T-helper 2 cell treated with Interferon-gamma antibody and Interleukin-4, amounts not matched to agents 5 μg/mL and 100 μg/mL, for 36 hours (primary cell): ENCODE measurements at places on chromosomes 3 and 15.

DNA sequence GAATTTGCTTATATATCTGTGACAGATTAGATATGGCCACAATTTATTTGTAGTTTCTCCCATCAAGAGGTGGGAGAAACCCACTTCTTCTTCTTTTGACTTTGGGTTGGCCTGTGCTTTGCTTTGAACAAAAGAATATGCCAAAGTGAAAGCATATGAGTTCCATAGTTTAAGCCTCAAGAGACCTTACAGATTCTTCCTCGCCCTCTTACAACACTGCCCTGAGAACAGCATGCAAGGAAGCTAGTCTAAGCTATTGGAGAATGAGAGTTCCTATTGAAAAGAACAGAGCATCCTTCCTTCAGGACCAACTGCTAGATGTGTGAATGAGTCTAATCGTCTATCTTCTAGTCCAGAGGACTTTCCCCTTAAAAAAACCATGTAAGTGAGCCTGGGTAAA is 394.8 kb downstream of the TUSC7 start:
- H3K4me1 ChIP-seq = no peaks in the 10 kb centered on the region
- no peak overlapping the region for H3K4me3 ChIP-seq
- no peaks in the 10 kb centered on the region for H3K27me3 ChIP-seq
- no peak for DNase-seq
- H3K36me3 ChIP-seq = no peaks in the 10 kb centered on the region

DNA sequence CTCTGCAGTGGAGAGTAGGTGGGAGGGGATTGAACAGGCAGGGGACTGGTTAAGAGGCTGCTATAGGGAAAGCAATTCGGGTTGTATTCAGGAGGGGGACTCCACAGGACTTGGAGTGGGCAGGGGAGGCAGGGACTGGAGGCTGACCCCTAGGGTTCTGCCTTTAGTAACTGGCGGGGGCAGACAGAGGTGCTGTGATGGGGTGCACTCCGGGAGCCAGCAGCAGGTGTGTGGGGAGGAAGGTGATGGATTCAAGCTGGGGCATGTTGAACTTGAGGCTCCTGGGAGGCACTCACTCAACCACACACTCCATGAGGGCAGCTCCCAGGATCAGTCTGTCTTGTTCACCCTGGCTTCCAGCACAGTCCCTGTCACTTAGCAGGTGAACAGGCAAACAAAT is 12.5 kb downstream of the CAND2 start:
- H3K27me3 ChIP-seq = peaks cover 5% of the 10 kb centered on the region
- DNase-seq = no peak
- H3K4me3 ChIP-seq = peak overlapping the region; percentile 22
- H3K36me3 ChIP-seq = no peaks in the 10 kb centered on the region

GRCh38 chr15:95887666-95888390 is 442.7 kb upstream of the NR2F2 start:
- no peak overlapping the region for H3K4me3 ChIP-seq
- no peaks in the 10 kb centered on the region for H3K36me3 ChIP-seq
- DNase-seq = no peak
- H3K27me3 ChIP-seq = peaks cover 20% of the 10 kb centered on the region

GRCh38 chr3:171967137-171967783 is 72.1 kb upstream of the FNDC3B start:
- H3K4me1 ChIP-seq = peaks cover 8% of the 10 kb centered on the region
- no peaks in the 10 kb centered on the region for H3K27me3 ChIP-seq
- H3K4me3 ChIP-seq = no peak overlapping the region

GRCh38 chr3:72678867-72679266 is 169.4 kb downstream of the SHQ1 start:
- H3K27me3 ChIP-seq = no peaks in the 10 kb centered on the region
- no peak overlapping the region for H3K4me3 ChIP-seq
- H3K36me3 ChIP-seq = no peaks in the 10 kb centered on the region
- DNase-seq = peak; percentile 21

- H3K36me3 ChIP-seq = no peaks in the 10 kb centered on the region
- H3K4me3 ChIP-seq = no peak overlapping the region
- no peaks in the 10 kb centered on the region for H3K27me3 ChIP-seq
Observed at GRCh38 chr3:146306656-146307455, 56.0 kb upstream of the PLSCR4 start.

GRCh38 chr3:10417847-10418246 is 87.5 kb downstream of the ATP2B2 start:
- no peaks in the 10 kb centered on the region for H3K36me3 ChIP-seq
- H3K27me3 ChIP-seq = peaks cover 6% of the 10 kb centered on the region
- no peak overlapping the region for H3K27ac ChIP-seq
- H3K4me3 ChIP-seq = no peak overlapping the region

DNA sequence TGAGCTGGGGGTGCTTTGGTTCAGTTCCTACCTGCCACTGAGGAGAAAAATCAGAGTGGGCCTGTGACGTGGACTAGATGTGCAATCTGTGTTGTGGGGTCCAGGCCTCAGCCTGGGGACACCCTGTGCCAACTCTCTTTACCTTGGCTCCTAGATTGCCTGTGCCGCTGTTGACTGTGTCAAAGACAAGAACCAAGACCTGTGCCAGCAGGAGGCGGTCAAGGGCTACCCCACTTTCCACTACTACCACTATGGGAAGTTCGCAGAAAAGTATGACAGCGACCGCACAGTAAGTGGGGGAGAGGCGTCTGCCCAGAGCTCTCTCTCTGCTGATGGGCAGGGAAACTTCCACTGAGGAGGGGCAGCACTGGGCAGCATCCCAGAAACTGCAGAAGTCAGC is 40.6 kb upstream of the SEC22A start:
- no peak overlapping the region for H3K27ac ChIP-seq
- no peaks in the 10 kb centered on the region for H3K27me3 ChIP-seq
- H3K36me3 ChIP-seq = peaks cover 19% of the 10 kb centered on the region
- H3K4me3 ChIP-seq = no peak overlapping the region
- H3K4me1 ChIP-seq = no peaks in the 10 kb centered on the region
